Renal cortical epithelial cell (primary cell): ENCODE measurements at places on chromosomes 16 and 17. TPM values are rescaled to one million over a fixed set of nuclear protein-coding genes. Genes with fewer than 3 reads are reported as not detected.

KRTAP17-1 gene
- total RNA-seq = not detected in 2 replicates

ADAP2 gene
- total RNA-seq = 3.1 and 8.7 TPM in 2 replicates

- DNase-seq = no peak
Observed at GRCh38 chr16:9105189-9105588, 13.7 kb downstream of the HAPSTR1 start.

GRCh38 chr17:44915321-44915726 is at the start of gene GFAP:
Gene GFAP (minus strand): TSS chr17:44915500. CDS start chr17:44915486, 14 bp downstream.
- no peak for DNase-seq

DNA sequence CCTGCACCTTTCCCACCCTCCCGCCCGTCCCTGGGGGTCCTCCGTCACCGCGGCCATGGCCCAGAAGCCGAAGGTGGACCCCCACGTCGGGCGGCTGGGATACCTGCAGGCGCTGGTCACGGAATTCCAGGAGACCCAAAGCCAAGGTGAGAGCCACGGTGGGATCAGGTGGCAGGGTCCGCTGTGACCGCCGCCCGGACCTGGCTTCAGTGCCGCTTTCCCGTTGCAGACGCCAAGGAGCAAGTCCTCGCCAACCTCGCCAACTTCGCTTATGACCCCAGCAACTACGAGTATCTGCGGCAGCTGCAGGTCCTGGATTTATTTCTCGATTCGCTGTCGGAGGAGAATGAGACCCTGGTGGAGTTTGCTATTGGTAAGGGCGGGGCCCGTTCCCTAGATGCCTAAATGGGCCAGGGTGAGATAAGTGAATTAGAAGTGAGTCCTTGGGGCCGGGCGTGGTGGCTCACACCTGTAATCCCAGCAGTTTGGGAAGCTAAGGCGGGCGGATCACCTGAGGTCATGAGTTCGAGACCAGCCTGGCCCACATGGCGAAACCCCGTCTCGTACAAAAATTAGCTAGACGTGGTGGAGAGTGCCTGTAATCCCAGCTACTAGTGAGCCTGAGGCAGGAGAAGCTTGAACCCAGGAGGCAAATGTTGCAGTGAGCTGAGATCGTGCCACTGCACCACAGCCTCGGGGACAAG is 617 bp downstream of the ARMC7 start:
- DNase-seq = no peak

- DNase-seq = no peak
Observed at GRCh38 chr17:17228521-17229279, 8.3 kb downstream of the FLCN start.

GRCh38 chr16:17561056-17561455 is 90.3 kb upstream of the XYLT1 start:
- no peak for DNase-seq

GRCh38 chr17:76276069-76276431 is 10.9 kb downstream of the UBALD2 start:
- DNase-seq = no peak

DNA sequence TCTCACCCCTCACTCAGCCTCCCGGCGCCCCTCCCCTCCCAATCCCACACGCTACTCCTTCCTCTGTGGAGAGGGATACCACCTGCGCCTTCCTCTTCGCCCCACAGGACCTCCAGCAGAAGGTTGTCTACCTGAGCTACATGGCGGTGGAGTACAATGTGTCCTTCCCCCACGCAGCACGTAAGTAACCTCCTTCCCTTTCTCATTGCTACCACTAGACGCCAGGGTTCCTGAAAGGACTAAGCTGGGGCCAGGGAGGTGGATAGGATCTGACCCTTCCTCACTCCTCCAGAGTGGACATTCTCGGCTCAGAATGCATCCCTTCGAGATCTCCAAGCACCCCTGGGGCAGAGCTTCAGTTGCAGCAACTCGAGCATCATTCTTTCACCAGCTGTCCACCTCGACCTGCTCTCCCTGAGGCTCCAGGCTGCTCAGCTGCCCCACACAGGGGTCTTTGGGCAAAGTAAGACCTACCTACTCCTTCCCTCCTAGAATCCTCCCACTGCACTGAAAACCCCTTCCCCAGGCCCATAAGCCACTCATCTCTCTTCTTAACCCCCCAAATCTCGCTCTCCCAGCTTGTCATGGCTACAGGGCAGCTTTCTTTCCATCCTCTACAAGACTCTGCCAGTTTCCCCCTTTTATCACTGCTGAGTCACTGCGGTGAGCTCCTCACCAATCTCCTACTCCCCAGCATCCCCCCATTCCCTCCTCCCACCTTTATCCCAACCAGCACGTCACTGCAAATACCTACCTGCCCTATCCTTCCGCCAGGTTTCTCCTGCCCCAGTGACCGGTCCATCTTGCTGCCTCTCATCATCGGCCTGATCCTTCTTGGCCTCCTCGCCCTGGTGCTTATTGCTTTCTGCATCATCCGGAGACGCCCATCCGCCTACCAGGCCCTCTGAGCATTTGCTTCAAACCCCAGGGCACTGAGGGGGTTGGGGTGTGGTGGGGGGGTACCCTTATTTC is 1.5 kb downstream of the CD68 start:
- DNase-seq = no peak

DNA sequence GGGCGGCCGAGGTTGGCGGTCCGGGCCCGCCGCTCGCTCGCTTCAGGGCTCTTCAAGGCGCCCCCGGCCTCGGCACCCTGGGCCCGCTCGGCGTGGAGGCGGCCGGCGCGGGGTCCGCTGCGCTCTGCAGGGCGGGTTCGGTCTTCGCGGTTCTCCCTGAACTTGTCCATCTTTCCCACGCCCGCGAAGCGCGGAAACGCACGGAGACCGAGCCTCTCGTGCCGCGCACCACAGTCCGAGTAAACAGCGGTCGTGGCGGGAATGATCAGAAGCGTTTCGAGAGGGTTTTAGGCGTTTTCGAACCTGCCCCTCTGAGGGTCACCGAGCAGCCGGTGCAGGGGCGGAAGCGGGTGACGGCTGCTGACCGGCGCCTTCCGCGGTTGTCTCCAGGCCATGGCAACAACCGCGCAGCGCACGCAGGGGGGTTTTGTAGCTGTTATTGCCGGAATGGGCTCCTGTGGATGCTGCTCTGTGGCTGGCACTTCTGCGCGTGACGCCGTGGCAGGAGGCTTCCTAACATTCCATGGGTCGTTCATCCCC is 414 bp downstream of the NARF start:
- peak; percentile 21 for DNase-seq
